Right renal pelvis (tissue), 4 donors: ENCODE measurements at places on chromosomes 6 and 20. TPM values are rescaled to one million over a fixed set of nuclear protein-coding genes. Genes with fewer than 3 reads are reported as not detected.

DNA sequence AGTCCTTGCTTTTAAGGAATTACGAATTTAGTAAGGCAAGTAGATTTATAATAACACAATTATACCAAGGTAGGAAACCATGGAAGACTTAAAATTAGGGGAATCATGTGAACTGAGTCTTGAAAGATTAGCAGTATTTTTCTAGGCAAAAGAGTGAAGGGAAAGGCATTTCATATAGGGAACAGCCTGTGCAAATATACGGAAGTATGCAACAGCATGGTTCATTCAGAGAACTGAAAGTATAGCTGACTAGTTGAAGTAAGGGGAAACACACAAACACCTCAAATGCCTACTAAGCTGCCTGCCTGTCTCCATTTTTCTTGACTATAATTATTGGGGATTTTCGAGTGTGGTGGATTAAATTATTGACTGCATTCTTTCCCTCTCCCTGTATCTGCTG is 39.0 kb upstream of the ECHDC1 start:
- no peak for DNase-seq

DNA sequence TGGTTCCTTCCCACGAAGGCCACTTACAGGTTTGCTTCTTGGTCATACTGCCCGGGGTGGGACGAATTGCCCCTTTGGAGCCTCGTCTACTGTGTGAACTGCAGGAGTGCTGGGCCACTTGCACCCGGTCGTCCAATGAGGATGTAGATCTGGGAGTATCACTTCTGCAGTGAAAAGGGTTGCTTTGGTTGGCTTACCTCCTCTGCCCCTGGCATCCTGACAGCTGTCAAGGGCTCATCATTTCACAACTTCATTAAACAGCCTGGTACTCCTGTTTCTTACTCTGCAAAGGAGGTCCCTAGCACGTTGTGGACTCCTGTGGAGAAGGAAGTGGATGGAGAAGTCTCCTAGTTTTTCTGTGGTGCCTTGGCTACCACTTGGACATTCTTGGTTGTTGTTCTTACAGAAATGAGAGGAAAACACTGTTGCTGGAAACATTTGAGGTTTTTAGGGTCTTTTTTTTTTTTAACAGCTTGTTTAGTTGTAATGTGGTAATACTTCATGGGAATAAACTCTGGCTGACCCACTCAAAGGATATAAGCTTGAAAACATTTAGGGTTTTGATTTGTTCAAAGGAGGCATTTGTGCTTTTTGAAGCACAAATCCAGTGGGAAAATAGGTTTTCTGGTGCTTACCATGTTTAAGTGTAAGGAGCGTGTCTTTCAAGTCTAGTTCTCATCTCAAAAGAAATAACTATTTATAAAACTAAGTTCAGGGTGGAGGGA is 60.7 kb downstream of the AKAP12 start:
- DNase-seq = no peak

The FNDC11 gene
- 1.2 TPM for polyA plus RNA-seq

GRCh38 chr20:48878534-48879248 is 42.8 kb upstream of the ARFGEF2 start:
- no peak for DNase-seq

DNA sequence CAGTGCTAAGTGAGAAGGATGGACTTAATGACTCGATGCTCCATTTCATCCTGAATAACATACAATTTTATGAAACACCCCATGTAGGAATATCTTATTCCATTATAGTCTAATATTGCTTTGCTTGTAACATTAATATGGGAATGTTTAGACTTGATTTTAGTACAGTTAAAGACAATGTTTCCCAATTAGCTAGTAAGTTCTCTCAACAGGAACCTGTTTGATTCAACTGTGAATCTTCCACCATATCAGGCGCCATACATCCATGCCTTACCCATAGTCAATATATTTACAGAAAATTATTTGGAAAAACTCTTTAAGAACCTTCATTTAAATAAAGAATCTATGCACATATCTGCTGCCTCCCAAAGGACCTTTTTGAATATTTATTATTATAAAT is 3.3 kb downstream of the NDRG3 start:
- DNase-seq = no peak

The PCED1A gene
- polyA plus RNA-seq = 61.1 TPM

The SLC17A4 gene
- 1.9 TPM for polyA plus RNA-seq

The RIPOR3 gene
- 6.2 TPM for polyA plus RNA-seq

- DNase-seq = no peak
These were observed 34.1 kb downstream of the CDS2 start for GRCh38 chr20:5160882-5161281.

The HTR1B gene
- 0.48 TPM for polyA plus RNA-seq

The HLA-DRB5 gene
- polyA plus RNA-seq = 51.0 TPM

The TNXB gene
- 11.2 TPM for polyA plus RNA-seq

GRCh38 chr6:80886475-80886874 is 780.0 kb downstream of the BCKDHB start:
- no peak for DNase-seq

The FAM210B gene
- polyA plus RNA-seq = 40.3 TPM

The COX4I2 gene
- 1.8 TPM for polyA plus RNA-seq
